Osteocyte (in vitro differentiated cells): ENCODE measurements at places on chromosomes 4 and X. TPM values are rescaled to one million over a fixed set of nuclear protein-coding genes. Genes with fewer than 3 reads are reported as not detected.

The PNMA3 gene
- not detected in 2 replicates for total RNA-seq

DNA sequence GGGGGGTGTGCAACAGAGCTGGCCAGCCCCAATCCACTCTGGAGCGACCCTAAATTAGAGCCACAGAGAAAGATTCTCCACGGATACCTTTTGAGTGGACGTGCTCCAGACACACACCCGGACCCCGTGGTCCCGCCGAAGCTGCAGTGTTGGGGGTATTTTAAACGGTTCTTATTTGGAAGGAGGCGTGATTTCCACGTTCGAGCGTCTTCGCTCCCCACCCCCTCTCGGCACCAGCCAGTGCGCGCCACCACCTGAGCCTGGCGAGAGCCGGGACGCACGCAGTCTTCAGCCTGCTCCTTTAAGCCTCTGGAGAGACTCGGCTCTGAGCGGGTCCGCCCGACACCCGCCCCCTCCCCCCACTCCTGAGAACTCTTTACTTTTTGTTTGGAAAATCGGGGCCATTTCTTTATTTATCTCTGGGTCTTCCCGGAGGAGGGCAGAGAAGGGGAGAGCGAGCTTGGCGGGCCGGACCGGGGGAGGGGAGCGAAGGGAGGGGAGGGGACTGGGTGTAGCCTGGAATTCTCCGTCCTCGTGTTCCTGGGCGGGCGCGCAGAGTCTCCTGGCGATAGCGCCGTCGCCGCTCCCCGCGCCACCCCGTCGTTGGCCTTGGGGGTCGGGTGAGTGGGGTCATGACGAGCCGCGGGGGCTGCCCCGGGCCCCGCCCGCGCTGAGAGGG, 668 bp upstream of the PTCHD1 start:
- no peak for DNase-seq

The SLC16A2 gene
- total RNA-seq = 21.3 and 22.9 TPM in 2 replicates

The MID1 gene
- total RNA-seq = 10.2 and 12.7 TPM in 2 replicates

The BRS3 gene
- total RNA-seq = not detected in 2 replicates

DNA sequence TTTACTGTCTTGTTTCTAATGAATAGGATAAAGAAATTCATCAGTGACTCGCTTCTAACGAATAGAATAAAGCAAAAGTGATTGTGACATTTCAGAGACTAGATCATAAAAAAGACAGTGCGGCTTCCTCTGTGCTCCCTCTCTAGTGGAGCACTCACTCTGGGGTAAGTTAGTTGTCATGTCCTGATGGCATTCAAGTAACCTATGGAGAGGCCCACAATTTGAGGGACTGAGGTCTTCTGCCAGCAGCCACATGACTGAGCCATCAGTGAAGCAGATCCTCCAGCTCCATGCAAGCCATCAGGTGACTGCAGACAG, 72.4 kb downstream of the YIPF6 start:
- no peak for DNase-seq

The VSIG1 gene
- not detected in 2 replicates for total RNA-seq
